ENCODE measurements at places on chromosomes 3 and 15. TPM values are rescaled to one million over a fixed set of nuclear protein-coding genes. Genes with fewer than 3 reads are reported as not detected.

PLA2G4B gene
- 0.36 TPM for total RNA-seq

GRK7 gene
- total RNA-seq, result 0.12 TPM

CPLX3 gene
- total RNA-seq, result not detected

COL6A5 gene
- under 0.01 TPM for total RNA-seq

ZNF502 gene
- 6.6 TPM for total RNA-seq

SNRPN gene
- 106 TPM for total RNA-seq

ARL14 gene
- total RNA-seq, result not detected

UTS2B gene
- 1.3 TPM for total RNA-seq

WNT5A gene
- 1,597 TPM for total RNA-seq

Measured in hair follicle dermal papilla cell (primary cell).